Activated CD4-positive, alpha-beta T cell treated with anti-CD3 and anti-CD28 coated beads, Interleukin-2, amount 50 U/mL, for 4 hours (primary cell): ENCODE measurements at places on chromosomes 7 and 10.
A peak's percentile ranks its signal among the peaks of the same experiment; 100 is the strongest.

DNA sequence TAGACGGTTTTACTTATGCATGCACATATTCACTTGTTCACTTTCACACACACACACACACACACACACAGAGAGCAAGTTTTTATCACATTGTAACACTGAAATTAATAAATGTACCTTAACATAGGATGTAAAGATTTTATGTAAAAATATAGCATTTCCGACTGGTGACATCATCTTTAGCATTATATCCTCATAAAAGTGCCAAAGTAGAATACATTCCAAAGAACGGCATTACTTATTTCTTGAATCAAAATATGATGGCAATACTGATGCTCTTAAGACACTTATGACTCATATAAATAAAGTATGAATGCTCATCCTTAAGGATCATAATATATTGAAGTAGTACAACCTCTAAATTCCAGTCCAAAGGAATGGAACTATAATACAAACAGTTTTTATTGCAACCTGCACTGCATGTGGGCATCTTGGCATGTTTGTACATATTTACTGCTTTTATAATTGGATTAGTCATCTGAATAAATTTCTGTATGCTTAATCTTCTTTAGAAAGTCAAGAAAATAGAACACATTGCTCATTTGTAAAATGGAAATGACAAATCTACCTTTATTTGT lies 290.0 kb upstream of the SEMA3A start:
- DNase-seq = no peak

- DNase-seq = no peak
Observed at GRCh38 chr7:129240119-129240820, 15.4 kb downstream of the AHCYL2 start.

- DNase-seq = peak; percentile 85
Observed at GRCh38 chr10:102241444-102242117, at the start of gene PITX3. Gene PITX3, minus strand, starts transcription at chr10:102241512. Its CDS starts 9,432 bp downstream, at chr10:102232080.

- no peak for DNase-seq
Observed at GRCh38 chr7:45645141-45645969, 71.2 kb downstream of the ADCY1 start.

DNA sequence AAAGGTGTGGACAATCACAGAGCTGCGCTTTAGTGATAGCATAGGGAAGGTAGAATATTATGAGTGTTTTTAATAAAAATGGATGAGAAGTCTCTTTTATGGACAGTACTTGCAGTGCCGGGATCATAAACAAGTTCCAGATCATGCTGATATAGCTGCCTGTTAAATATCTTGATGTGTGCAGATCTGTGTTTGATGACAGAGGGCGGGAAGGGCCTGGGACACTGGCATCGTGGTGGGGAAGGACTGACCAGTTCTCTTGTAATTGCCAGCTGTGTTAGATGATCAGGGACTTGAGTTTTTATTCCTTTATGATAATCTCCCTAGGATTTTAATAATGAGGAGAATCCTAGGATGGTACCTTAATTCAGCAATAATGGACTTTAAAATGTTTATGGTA lies 14.6 kb downstream of the SND1 start:
- no peak for DNase-seq

GRCh38 chr10:69644658-69645295 lies 14.7 kb downstream of the FAM241B start:
- DNase-seq = peak; percentile 14

GRCh38 chr10:119439922-119440321 lies 102.6 kb downstream of the RGS10 start:
- no peak for DNase-seq

DNA sequence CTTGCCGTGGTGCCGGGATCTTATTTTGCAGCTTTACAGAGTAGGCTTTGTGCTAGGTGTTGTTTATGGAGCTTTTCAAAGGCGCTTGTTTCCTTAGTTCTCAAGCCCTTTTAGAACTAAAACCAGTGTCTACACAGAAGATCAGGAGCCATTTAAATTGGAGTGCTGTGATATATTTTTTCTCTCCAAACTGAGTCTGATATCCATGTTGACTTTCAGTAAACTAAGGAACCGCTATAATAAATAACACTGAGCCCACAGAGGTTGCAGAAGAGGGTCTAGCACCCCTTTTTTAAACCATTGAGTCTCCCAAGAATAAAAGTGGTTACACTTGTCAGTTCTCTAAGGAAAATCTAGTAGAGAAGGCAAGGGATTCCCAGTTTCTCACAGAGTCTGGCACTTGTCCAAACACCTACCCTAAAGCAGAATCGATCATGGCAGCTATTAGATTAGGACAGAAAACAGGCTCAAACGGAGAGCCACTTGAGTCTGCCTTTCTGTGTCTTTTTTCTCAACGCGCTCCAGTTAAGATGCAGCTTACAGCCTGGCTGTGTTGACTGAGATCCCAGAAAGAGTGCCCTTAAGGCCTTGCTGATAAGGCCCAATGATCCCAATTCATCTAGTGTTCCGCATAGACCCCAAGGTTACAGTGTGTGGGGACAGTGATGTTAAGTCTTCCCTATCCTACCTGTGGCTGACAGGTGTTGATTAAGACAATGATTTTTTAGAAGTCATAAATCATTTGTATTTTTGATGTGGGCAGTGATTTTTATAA lies 804 bp downstream of the TMEM106B start:
- no peak for DNase-seq

- no peak for DNase-seq
Observed at GRCh38 chr7:101882595-101883564, 65.5 kb downstream of the CUX1 start.

DNA sequence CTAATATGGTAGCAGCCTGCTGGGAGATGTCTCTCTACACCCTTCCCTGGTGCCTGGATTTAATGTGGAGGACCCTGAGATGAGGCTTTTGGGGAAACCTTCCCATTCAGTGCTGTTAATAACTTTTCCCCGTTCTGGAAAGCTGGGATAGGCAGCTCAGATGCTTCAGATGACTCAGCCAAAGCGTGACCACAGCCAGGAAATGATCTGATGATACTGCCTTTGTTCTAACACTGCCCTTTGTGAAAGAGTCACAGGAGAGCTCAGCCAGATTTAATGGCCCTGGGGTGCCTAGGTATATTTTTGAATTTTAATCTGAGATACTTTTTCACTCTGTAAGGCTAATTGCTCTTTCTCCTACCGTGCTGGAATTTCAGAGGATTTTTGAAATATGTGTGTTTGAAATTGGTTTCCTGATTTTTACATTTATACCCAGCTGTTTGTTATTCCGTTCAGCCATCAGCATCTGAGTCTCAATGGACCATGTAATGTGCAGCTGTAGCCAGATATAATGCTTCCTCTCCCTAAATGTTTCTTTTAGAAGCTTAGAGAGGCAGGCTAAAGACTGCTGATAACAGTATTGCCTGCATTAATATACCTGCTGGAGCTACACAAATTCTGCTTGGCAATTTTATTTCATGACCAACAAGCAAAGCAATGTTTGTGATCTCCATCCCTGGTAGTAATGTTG lies 17.8 kb downstream of the CELF2 start:
- no peak for DNase-seq

- no peak for DNase-seq
Observed at GRCh38 chr7:49481075-49481474, 292.4 kb upstream of the VWC2 start.
